Adipocyte (in vitro differentiated cells): ENCODE measurements at places on chromosomes 16 and 17.
A peak's percentile ranks its signal among the peaks of the same experiment; 100 is the strongest.

DNA sequence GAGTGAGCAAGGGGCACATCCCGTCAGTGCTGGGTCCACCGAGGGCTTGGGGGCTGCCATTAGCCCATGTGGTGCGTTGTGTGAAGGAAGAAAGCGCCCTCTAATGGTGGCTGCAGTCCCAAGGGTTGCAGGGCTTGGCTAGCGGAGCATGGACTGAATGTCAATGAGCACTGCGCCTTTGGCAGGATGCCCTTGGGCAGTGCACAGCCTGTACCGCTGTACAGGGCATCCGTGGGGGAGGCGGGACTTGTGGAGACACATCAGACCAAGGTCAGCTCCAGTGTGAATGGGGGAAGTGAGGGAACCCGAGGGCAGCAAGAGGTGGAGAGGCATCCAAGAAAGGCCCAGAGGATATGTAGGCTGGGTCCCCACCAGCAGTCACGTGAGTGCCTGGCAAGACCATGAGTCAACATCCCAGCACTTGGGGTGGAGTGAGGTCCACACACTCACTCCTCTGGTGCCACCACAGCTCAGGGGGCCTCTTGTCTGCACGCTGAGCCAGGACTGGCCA lies 75.5 kb upstream of the MED9 start:
- no peak for DNase-seq

DNA sequence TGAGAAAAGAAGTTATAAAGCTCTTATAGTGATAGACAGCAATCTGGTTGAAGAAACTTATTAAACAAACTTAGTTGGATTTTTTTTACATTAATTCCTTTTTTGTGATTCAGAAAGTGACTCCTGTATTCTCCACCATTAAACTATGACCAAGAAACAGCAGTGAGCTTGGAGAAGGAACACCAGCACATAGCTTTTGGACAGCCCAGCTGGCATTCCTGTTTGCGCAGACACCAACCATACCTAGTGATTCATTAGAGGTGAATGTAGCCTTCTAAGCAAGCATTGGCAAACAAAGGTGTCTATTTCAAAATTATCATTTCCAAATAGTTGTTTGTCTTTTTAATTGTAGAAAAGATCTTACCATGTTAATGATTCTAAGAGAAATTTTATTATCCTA lies 94.4 kb downstream of the STXBP4 start:
- peak; percentile 19 for DNase-seq

DNA sequence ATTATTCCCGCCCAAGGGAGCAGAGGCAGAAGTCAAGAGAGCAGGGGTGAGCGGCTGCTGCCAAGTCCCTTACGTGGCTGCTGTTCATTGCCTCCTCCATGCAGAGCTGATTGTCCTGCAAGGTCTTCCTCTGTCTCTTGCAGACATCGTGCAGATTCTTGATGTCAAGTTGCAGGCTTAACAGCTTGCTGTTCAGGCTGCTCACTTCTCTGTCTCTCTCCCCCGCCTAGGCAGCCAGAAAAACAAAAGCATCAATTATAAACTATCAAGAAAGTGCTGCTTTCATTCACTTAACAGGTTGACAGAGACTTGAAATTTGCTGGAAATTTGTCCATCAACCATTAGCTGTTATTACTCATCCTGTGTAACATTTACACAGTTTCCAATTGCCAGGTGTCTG lies 7.3 kb downstream of the PMFBP1 start:
- DNase-seq: no peak

DNA sequence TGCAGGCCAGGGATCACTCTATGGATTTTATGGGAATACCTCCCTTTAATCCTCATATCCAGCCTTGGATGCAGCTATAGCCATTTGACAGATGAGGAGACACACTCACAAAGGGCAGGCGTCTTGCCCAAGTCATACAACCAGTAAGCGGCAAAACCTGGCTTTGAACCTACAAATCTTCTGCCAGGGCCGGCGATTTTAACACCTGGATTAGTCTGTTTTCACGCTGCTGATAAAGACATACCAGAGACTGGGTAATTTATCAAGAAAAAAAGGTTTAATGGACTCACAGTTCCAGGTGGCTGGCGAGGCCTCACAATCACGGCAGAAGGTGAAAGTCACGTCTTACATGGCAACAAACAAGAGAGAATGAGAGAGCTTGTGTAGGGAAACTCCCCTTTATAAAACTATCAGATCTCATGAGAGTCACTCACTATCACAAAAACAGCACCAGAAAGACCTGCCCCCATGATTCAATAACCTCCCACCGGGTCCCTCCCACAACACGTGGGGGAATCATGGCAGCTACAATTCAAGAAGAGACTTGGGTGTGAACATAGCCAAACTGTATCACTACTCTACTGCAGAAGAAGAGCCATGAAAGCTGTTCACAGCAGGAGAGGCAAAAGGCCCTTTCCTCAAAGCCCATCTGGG lies 67.5 kb downstream of the XYLT1 start:
- DNase-seq: no peak

GRCh38 chr17:82424001-82424862 lies 5.8 kb upstream of the OGFOD3 start:
- peak; percentile 57 for DNase-seq

DNA sequence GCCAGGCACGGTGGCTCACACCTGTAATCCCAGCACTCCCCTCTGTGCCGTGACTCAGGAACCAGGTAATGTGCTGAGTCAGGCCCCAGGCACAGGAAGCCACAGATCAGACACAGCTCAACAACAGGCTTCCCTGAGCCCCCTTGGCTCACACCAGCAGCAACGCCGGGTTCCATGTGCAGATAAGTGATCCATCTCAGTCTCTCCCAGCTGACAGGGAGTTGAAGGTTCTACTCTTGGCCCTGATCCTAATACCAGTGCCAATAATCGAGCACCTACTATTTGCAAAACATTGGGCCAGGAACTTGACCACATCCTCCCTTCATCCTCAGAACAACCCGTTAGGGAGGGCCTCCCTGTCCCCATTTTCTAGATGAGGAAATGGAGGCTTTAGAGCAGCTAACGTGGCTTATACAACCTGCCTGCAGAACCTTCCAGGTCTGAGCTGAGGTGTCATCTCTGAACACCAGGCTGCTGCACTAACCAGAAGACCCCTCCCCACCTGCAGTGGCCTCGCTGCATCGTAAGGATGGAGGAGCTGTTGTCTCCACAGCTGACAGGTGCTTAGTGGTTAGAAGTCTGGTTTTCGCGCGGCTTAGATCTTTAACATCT lies 64.8 kb upstream of the AMZ2 start:
- DNase-seq: no peak

GRCh38 chr16:12463961-12464360 lies 339.7 kb downstream of the CPPED1 start:
- DNase-seq: no peak

- no peak for DNase-seq
Measured at GRCh38 chr17:5184288-5184687, 7.4 kb downstream of the ZNF594 start.

DNA sequence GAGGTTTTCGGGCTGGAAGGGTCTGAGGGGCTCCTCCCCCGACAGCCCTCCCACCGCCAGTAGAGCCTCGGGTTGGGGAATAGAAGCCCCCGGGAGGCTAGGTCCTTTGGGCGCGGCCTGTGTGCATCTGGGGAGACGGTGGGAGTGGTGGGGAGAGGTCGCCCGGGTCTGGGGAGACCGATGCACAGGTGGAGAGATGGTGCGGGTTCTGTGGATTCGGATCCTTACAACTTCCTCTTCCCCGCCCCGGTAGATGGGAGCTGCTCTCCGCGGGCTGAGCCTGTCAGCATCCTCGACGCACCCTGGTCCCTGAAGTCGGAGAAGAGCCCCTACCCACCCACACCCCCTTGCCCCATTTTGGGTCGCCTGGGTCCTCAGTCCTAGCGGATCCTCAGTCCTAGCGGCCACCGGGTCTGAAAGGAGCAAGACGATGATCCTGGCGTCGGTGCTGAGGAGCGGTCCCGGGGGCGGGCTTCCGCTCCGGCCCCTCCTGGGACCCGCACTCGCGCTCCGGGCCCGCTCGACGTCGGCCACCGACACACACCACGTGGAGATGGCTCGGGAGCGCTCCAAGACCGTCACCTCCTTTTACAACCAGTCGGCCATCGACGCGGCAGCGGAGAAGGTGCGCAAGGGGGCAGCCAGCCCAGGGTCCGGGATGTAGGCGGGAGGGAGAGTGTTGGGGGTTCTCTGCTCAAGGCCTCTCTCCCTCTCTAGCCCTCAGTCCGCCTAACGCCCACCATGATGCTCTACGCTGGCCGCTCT lies 790 bp downstream of the BCKDK start:
- peak; percentile 20 for DNase-seq

GRCh38 chr16:50802000-50802399 lies 60.1 kb downstream of the CYLD start:
- DNase-seq: no peak

DNA sequence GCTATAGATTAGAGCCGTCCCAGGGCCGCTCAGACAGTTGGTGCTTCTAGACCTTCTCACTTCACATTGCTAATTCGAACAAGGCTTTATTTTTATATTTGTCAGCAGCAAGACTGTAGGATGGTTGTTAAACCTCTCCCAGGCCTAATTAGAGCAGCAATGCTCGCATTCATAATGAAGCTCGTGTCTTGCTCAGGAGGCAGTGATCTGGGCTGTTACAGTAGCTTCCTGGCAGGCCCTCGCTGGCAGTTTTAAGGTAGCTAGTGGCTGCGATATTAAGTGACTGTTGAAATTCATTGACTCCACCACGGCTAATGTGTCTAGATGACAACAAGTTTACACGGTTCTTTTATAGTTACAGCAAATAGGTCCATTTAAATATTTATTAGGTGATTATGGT lies 23.2 kb upstream of the ANKFN1 start:
- no peak for DNase-seq
